ENCODE measurements at places on chromosomes 13 and 19.

DNA sequence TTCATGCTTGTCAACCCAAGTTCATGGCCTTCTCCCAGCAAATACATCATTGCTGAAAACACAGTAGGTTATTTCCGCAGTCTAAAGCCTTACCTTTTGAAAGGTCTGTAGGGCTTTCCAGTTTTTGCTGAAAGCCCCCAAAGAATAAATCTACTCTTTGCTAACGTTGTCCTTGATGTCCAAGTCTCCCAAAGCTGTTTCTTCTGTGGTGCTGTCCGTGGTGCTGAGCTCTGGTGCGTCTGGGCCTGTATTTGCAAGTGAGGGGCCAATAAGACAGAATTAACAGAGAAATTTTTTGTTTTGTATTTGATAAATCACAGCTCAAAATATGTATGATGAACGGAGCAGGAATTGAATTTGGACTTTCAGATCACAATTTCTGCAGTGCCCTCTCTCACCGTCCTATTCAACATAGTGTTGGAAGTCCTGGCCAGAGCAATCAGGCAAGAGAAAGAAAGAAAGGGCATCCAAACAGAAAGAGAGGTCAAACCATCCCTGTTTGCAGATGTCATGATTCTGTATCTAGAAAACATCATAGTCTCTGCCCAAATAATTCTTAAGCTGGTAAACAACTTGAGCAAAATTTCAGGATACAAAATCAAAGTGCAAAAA is 9.8 kb upstream of the LGALS16 start:
- no peak for DNase-seq

DNA sequence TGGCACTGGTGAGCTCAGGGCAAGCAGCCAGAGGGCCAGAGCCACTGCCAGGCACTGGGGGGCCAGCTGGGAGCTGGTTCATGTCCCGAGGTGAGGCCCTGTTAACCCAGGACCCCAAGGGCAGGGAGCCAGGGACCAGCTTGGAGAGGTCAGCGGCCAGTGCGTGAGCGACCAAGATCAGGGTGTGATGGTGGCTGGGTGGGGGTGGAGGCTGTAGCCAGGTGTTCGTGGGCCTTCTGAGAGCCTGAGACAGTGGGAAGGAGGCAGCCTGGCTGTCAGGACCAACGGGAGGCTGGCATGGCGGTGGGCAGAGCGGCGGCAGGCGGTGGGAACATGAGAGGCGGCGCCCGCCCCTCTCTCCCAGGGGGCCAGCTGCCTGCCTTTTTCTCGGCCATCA is 8.1 kb upstream of the KPTN start:
- no peak for DNase-seq

GRCh38 chr13:74528734-74529513 is 394.7 kb upstream of the KLF12 start:
- DNase-seq: no peak

DNA sequence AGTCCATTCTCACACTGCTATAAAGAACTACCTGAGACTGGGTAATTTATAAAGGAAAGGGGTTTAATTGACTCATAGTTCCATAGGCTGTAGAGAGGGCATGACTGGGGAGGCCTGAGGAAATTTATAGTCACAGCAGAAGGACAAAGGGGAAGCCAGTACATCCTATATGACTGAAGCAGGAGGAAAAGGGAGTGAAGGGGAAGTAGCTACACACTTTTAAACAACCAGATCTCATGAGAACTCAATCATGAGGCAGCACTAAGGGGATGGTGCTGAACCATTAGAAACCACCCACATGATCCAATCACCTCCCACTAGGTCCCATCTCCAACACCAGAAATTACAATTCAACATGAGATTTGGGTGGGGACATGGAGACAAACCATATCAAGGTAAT is 209.1 kb downstream of the DIAPH3 start:
- DNase-seq: no peak

- DNase-seq: peak; percentile 90
Observed at GRCh38 chr19:39052243-39052746, 19.9 kb upstream of the FBXO27 start.

DNA sequence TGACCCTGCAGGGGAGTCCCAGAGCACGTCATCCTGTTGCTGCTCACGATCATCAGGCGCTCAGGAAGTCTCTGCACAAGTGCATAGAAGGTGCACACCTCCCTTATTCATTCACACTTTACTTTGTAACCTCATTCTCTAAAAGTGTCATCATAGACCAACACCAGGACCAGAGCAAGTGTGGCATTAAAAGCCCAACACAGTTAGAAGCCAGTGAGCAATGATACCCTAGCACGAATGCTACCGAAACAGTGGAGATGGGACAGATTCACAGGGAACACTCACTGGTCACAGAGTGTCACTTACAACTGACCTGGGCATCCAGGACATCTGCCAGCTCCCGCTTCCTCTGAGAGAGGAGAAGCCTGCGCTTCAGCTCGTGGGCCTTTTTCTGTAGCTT is 17.0 kb downstream of the HAUS8 start:
- no peak for DNase-seq

DNA sequence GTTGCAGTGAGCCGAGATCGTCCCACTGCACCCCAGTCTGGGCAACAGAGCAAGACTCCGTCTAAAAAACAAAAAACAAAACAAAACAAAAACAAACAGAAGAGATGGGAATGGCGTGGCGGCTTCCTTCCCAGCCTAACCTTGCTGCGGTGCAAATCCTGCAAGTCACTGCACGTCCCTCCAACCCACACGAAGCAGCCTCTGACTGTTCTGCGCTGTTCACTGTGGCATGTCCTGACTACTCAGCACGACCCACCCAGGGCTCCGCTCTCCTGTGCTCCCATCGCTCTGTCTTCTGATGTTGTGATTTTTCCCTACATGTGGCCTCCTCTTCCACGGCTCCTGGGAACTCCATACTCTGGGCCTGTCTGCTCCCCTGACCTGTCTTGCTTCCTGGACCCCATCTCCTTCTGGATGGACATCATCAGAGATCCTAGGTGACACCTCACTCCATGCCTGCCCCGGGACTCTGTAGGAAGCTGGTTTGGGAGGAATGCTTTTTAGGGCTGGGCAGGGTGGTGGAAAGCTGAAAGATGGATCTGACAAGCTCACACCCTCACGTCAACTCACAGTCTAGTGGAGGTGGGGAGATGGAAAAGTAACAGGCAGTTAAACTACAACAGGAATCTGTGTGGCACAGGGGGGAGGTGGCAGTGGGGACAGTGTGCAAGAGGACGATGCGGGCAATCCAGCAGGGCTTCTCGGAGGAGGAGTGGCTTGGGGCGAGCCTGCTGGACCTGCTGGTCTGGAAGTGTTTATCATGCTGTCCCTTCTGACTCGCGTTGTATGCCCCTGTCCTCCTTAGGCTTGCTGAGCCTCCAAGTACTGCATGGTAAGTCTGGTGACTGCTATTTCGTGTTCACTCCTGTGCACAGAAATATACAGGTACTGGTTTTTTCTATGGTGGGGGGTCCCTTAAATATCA is 18.8 kb downstream of the ZSCAN5A start:
- no peak for DNase-seq

DNA sequence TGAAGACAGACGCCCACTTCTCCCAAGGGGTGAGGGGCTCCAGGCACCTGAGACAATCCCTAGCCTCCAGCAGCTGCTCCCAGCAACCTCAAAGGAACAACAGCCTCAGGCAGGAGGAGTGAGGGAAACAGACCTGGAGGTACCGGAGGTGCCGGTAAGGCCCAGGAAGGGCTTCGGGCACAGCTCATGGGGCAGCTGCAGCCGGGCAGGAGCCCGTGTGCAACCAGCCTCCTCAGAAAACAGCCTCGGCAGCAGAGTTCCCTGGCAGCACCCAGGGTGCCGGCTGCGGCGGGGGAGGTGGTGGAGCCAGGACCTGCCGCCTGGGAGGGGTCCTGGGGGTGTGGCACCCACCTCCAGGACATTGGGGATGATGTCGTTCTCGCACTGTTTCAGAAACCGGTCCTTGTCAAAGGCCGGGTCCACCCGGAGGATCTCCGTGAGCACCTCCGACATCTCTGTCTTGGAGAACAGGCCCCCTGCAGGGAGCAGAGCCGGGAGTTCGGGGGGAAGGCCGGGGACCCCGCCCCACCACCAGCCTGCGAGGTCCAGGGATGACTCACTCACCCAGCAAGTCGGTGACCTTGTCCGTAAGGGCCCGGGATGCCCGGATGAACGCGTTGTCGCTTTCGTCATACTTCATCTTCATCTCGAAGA is 6.5 kb upstream of the CTXN1 start:
- DNase-seq: no peak

GRCh38 chr19:49786376-49786820 is 19.6 kb downstream of the AP2A1 start:
- no peak for DNase-seq

DNA sequence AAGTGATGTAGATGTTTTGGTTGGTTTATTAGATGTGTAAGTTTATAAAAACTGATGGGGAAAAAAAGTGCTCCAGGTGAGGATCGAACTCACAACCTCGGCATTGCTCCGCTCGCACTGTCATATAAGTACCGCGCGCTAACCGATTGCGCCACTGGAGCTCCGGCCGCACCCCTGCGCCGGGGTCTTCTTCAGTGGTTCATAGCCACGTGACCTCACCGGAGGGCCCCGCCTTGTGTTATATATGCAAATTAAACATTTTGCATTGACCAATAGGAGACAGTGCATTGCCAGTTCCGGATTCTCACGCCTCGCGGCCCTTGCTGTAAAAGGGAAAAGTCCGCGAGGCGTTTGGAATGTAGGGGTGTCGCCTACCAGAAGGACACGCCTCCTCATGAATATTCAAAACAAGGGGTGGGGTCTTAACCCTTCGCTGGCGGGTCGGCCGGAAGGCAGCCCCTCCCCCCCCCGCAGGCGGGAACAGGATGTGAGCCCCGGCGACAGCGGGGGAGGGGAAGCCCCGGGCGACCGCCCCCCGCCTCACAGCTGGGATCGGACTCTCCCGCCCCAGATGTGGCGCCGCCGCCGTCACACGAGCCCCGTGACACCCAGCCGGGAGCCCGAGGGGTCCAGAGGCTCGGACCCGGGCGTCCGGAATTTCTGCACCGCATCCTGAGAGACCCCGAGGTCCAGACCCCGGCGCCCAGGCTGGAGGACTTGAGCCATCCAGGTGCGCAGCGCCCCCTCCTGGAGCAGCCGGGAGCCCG is at the start of gene PLEKHG2:
TSS of gene PLEKHG2 (plus strand) at position 570 of the 767 bp plus-strand sequence. CDS start 1,418 bp downstream, outside the sequence.
- DNase-seq: peak; percentile 100

DNA sequence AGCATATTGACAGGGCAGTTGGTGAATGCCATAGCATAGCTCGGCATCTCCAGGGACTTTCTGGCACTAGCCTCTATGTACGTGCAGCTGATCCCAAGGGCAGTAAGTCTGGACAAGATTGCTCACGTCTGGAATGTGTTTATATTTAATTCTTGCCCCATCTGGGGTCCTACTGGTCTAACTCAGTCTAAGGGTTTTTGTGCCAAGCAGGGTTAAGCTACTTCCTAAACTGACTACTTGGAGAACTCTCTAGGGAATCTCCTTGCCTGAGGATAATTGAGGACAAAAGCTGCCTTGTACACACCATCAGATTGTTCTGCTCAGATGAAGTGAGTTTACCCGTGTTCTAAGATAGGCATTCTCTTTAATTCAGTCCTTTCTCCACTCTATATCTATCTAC is 358.1 kb downstream of the MYO16 start:
- no peak for DNase-seq

GRCh38 chr19:45311621-45312020 is 11.1 kb downstream of the CKM start:
- DNase-seq: no peak

DNA sequence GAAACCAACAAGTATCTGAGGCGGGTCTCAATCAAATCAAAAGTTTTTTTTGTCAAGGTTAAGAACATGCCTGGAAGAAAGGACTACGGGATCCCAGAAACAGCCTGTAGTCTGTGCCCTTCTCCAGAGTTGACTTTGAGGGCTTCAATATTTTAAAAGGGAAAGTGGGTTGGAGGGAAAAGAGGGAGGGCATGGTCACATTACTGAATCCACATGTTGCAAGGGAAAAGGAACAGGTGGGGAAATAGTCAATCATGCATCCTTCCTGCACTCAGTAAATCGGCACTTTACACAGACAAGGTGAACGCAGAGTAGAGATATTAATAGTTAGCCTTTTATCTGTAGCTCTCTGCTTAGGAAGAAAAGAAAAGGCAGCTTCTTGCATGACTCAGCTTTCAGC is 808.5 kb downstream of the UQCRFS1 start:
- DNase-seq: no peak

DNA sequence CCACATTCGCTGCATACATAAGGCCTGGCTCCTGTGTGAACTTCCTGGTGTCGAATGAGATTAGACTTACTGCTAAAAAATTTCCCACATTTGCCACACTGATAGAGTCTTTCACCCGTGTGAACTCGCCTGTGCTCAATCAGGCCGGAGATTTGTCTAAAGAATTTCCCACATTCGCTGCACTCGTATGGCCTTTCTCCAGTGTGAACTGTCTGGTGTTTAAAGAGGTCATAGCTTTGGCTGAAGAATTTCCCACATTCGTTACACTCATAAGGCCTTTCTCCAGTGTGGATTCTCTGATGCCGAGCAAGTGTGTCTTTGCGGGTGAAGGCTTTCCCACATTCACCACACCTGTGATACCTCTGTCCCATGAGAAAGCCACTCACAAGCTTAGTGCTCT is 6.5 kb downstream of the ZNF671 start:
- DNase-seq: no peak

DNA sequence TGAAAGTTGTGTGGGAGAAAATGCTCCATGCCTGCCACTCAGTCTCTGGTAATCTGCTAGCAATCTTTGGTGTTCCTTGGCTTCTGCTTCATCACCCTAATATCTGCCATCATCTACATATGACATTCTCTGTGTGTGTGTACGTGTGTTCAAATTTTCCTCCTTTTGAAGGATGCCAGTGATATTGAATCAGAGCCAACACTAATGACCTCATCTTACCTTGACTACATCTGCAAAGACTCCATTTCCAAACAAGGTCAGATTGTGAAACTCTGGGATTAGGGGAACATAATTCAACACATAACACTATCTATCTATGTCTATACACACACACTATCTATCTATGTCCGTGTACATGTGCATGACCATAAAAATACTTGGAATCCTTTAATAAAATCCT is 81.4 kb upstream of the IRS2 start:
- no peak for DNase-seq

GRCh38 chr19:40466219-40466984 is 399 bp upstream of the SPTBN4 start:
- peak; percentile 90 for DNase-seq

- DNase-seq: no peak
Observed at GRCh38 chr13:57878291-57878690, 246.7 kb downstream of the PCDH17 start.

GRCh38 chr13:66859934-66860877 is 369.9 kb downstream of the PCDH9 start:
- no peak for DNase-seq

Data from lower leg skin (tissue), 4 donors.